ENCODE measurements at places on chromosomes 12 and 14. TPM values are rescaled to one million over a fixed set of nuclear protein-coding genes. Genes with fewer than 3 reads are reported as not detected.

SERPINA3 gene
- total RNA-seq, result 1.3 TPM

GRCh38 chr14:73125169-73125588 is 11.1 kb upstream of the PSEN1 start:
- DNase-seq, result no peak

- DNase-seq, result no peak
Measured at GRCh38 chr14:94009767-94010166, 12.7 kb downstream of the CCDC197 start.

DNA sequence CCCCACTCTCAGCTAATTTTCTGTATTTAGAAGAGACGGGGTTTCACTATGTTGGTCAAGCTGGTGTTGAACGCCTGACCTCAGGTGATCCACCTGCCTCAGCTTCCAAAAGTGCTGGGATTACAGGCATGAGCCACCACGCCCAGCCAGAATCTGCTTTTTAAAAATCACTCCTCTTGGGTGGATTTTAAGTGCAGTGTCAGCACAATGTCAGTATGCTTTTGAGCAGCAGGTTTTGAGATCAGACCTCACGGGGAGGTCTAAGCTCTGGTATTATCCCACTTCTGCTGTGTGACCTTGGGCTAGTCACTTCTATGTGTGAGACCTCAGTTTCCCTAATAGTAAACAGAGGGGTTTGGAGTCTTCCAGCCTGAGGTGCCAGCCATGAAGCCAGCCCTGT is 51.8 kb upstream of the GSC start:
- DNase-seq, result no peak

KCNH3 gene
- 0.27 TPM for total RNA-seq

SYCP3 gene
- total RNA-seq, result 0.16 TPM

DNA sequence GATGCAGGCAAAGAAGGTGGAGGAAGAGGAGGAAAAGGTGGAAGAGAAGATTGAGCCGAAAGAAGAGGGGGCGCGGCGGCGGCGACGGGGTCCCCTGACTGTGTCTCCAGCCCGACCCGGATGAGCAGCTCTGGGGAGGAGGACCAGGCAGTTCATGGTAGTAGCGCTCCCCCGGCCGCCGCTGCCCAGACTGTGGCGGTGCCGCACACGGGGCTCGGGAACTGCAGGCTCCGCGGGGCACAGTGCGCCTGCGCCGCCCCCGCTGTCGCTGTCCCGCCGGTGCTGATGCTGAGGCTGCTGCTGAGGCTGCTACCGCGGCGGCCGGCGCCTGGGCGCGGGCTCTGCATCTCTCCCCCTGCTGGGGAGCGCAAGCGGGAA is at the start of gene KCNH5:
Gene KCNH5, minus strand, starts transcription at position 225 of the 378 bp plus-strand sequence. CDS start 272 bp downstream, outside the sequence.
- DNase-seq, result no peak

TBX3 gene
- total RNA-seq, result 47.2 TPM

- no peak for DNase-seq
Measured at GRCh38 chr14:69039288-69039628, 60.2 kb upstream of the ACTN1 start.

ASIC1 gene
- total RNA-seq, result 17.8 TPM

- no peak for DNase-seq
Measured at GRCh38 chr12:124979568-124979967, 9.4 kb downstream of the DHX37 start.

GRCh38 chr12:108879615-108880254 is at the start of gene DAO:
Gene DAO, plus strand, starts transcription at chr12:108880092. Its CDS starts 4,915 bp downstream, at chr12:108885007.
- no peak for DNase-seq

AJUBA gene
- total RNA-seq, result 211 TPM

LHX5 gene
- total RNA-seq, result 0.30 TPM

- DNase-seq, result no peak
Measured at GRCh38 chr12:88579601-88580050, 645 bp downstream of the KITLG start.

LMO3 gene
- not detected for total RNA-seq

CPSF6 gene
- 124 TPM for total RNA-seq

DNA sequence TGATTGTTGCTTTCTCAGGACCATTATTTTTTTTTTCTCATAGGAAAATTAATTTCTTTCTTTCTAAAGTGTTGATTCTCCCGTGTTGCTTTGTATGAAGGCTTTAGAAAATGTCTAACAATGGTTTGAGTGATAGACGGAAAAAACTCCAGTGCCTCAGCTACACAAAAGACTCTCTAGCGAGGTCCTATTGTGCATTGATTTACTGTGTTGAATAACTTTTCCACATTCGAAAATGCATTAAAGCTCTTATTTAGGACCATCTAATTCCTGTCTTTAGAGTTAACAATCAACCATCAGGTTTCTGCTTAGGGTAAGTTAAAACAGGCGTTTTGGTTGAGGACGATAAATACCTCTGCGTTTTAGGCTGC is 99.6 kb downstream of the PTPN11 start:
- no peak for DNase-seq

GPR84 gene
- not detected for total RNA-seq

DNA sequence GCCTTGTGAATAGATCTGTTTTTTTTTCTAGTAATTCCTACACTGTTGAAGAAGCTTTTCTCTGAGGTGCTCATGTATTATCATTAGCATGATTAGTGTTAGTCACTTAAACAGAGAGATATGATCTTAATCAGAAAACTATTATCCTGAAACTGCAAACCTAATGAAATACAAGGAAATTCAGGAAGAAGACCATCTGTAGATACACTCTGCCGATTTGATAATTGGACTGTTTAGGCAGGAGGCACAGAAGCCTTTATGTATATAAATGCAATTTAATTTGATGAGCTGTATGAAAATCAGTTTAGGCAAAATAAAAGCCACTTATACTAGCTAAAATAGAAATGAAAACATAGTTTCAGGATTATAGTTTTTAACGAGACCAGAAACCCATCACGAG is 23.3 kb downstream of the PDZRN4 start:
- no peak for DNase-seq

EPYC gene
- total RNA-seq, result not detected

LRCOL1 gene
- not detected for total RNA-seq

GRCh38 chr12:42516573-42516972 is 73.0 kb downstream of the PRICKLE1 start:
- no peak for DNase-seq

DNA sequence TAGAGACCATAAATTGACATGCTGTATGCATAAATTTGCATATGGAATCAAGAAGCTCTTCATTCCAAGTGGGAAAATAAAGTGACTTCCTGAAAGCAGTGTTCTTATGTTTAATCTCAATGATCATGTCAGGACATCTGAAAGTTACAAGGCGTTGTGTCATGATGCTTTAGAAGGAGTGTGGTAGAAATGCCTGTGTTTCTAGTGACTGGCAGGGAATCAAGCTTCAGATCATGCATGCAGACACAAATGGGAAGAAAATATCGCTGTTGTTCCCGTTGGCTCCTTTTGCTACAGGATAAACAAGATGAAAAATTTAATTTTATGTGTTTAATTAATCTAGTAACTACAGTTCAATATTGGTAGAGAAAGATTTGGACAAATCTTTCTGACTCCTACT is 298.1 kb upstream of the SYT1 start:
- no peak for DNase-seq

GRCh38 chr12:124388679-124389137 is 93.8 kb downstream of the RFLNA start:
- DNase-seq, result no peak

GRCh38 chr14:80202888-80203562 is 8.3 kb downstream of the DIO2 start:
- DNase-seq, result peak; percentile 50

NINJ2 gene
- total RNA-seq, result 6.5 TPM

DNA sequence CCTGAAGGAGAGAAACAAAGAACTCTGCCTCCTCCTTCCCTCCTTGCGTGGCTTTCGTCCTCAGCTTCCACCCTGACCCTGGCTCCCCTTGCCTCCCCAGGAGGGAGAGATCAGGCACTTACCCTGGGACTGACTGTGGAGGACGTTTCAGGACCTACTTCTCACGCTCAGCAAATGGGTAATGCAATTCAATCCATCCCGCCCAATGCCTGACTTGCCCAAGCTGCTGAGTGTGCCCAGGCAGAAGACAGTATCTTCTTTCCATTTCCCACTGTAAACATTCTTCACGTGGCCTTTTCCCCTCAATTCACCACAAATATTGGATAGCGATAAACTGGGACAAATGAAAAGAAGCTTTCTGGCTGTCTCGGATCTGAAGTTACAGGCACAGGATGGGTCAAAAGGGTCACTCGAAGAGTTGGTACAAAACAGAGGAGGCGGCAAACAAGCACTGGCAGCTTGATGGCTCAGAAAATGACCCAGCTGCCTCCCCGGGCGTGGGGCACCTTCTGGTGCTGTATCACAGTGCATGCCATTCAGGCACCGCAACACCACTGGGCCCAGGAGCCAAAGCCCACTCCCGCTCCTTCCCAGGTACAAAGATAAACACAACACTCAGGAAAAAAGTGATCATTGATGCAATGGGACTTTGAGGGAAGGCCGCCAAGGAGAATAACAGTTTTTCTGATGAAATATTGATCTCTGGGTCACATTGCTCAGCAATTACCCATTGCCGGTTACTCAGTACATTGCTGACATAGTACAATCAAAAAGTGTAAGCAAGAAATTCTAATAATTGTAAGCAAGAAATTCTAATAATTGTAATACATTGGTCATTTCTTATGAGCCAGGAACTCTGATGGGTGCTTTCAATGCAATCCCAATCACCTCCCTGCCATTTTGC is 65.8 kb downstream of the TRIM9 start:
- DNase-seq, result no peak

Measured in Caco-2 (cell line).